Neural progenitor cell (in vitro differentiated cells): ENCODE measurements at places on chromosomes 5 and 9. TPM values are rescaled to one million over a fixed set of nuclear protein-coding genes. Genes with fewer than 3 reads are reported as not detected.

SHISAL2B gene
- total RNA-seq: 10.4 and 17.8 TPM in 2 replicates

GRCh38 chr5:102811972-102812371 lies 56.9 kb downstream of the PAM start:
- H3K4me3 ChIP-seq: no peak overlapping the region
- no peak overlapping the region for H3K27ac ChIP-seq
- H3K27me3 ChIP-seq: no peaks in the 10 kb centered on the region
- DNase-seq: no peak

ZMYND19 gene
- total RNA-seq: 34.4 and 52.4 TPM in 2 replicates

ABL1 gene
- 38.4 and 74.0 TPM in 2 replicates for total RNA-seq

PCDHB16 gene
- total RNA-seq: 4.0 and 4.5 TPM in 2 replicates

- H3K36me3 ChIP-seq: no peaks in the 10 kb centered on the region
- H3K27me3 ChIP-seq: no peaks in the 10 kb centered on the region
- DNase-seq: peak; percentile 11
- peak overlapping the region; percentile 0 for H3K4me3 ChIP-seq
- peak overlapping the region; percentile 86 for H3K27ac ChIP-seq
Measured at GRCh38 chr9:106020186-106020585, 325.8 kb downstream of the TMEM38B start.

DNA sequence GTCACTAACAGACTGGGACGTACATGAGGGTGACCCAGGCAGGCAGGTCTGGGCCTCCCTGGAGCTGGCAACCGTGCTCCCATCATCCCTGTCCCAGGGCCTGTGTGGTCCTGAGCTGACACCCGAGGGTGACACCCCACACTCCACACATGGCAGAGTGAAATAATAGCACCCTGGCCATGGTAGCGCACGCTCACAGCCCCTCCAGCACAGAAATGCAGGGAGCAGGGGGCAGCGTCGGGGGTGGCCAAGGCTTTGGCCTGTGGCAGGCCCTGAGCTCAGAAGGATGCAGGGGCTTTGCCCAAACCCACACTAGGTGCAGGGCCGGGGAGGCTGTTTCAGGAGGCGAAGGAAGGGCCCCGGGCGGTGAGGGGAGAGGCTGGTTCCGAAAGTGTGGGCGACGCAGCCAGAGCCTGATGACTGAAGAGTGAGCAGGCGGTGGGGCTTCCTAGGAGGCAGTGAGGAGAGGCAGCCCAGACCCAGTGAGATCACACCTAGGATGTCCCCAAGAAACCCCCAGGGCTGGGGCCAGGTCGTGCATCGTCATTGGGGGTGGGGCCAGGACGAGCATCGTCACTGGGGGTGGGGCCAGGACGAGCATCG lies 12.9 kb downstream of the OR2V2 start:
- no peaks in the 10 kb centered on the region for H3K36me3 ChIP-seq
- H3K4me3 ChIP-seq: peak overlapping the region; percentile 27
- H3K4me1 ChIP-seq: no peaks in the 10 kb centered on the region
- peak; percentile 78 for DNase-seq
- no peak overlapping the region for H3K27ac ChIP-seq

DNA sequence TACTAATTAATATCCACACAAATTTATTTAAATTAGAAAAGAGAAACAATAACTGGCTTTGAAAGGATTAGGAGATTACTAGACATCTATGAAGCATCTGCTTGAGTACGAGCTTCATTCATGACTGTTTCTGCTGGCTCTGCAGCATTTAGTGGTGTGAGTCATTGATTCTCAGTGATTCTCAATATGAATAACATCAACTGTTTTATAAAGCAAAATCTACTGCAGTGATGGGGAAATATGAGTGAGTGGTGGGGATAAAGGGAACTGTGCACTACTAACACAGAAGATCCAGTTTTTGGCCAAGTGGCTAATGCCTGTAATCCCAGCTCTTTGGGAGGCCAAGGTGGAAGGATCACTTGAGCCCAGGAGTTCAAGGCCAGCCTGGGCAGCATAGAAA lies 8.4 kb downstream of the FNBP1 start:
- H3K27ac ChIP-seq: no peak overlapping the region
- no peaks in the 10 kb centered on the region for H3K4me1 ChIP-seq
- no peaks in the 10 kb centered on the region for H3K27me3 ChIP-seq
- H3K36me3 ChIP-seq: no peaks in the 10 kb centered on the region

C5orf58 gene
- total RNA-seq: not detected in 2 replicates

DNA sequence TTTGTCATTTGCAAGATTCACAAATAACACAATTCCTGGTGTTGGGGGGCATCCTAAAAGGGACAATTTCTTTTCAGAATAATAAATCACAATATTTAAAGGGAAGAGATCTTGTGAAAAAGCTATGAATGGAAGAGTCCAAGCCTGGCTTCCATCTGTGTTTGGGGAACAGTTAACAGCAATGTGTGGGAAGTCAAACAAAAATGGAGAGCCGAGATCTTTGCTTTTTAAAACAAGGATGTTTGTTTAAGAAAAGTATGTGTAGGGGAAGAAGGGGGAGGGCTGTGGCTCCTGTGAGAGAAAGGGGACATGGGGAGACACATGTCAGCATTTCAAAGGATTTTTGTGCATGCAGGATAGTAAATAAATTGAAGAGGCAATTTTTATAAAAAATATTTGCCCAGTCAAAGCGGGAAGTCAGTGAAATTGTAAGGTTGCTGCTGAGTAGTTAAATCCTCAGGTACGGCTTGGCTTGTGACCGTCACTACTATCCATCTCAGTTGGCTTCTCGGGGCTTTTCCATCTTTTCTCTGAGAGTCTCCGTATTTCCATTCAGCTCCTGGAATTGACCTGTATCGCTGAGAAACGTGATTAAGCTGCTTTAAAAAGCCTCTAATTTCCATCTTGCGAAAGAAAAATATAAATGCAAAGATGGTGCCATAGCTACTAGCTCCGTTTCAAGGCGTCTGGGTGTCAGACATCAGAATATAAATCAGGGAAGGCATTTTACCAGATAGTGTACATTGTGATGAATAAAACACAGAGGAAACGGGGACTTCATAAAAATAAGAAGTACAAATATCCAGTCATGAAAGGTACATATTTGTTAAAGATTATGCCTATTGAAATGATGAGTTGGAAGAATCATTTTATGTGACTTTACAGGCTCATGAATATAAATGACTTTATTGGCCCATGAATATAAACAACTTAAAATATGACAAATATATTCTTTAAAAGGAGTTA lies 52.9 kb upstream of the VCAN start:
- DNase-seq: no peak
- H3K27ac ChIP-seq: no peak overlapping the region
- H3K27me3 ChIP-seq: no peaks in the 10 kb centered on the region
- H3K4me1 ChIP-seq: no peaks in the 10 kb centered on the region
- no peaks in the 10 kb centered on the region for H3K36me3 ChIP-seq

DNA sequence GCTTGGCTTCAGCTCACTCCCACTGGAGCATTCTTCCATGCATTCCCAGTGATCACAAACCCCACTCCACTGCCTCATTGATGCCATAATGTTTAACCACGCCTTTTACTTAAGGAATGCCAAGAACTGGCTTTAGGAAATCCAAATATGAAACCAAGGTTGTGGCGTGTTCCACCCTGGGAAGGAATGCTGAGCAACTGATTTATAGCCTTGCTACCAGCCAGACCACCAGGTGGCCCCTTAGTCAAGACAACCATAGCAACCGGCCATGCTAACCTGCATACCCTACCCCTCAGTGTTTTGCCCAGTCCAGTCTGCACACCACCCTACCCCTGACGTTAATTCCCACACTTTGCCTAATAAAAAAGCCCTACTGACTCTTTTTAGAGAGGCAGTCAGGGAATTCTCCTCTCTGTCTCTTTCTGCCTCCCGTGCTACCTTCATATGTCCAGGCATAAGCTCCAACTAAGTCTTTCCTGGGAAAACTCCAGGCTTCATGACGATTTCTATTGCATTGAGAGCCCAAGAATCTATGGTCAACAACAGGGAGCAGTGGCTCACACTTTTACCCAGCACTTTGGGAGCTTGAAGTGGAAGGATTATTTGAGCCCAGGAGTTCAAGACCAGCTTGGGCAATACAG lies 27.0 kb upstream of the PRRC2B start:
- H3K27ac ChIP-seq: no peak overlapping the region
- DNase-seq: peak; percentile 84
- no peaks in the 10 kb centered on the region for H3K27me3 ChIP-seq
- peaks cover 4% of the 10 kb centered on the region for H3K4me1 ChIP-seq

HRCT1 gene
- not detected in 2 replicates for total RNA-seq

- H3K36me3 ChIP-seq: no peaks in the 10 kb centered on the region
- DNase-seq: no peak
Measured at GRCh38 chr9:28464481-28465216, 891.4 kb upstream of the C9orf72 start.

GDF9 gene
- total RNA-seq: 0.46 and 0.82 TPM in 2 replicates

- no peak overlapping the region for H3K27ac ChIP-seq
- H3K27me3 ChIP-seq: no peaks in the 10 kb centered on the region
- peaks cover 20% of the 10 kb centered on the region for H3K4me1 ChIP-seq
- H3K36me3 ChIP-seq: no peaks in the 10 kb centered on the region
- no peak for DNase-seq
Measured at GRCh38 chr5:137627293-137627692, 108.6 kb downstream of the KLHL3 start.

CCDC192 gene
- 2.7 TPM in 1 of 2 replicates, not detected in the other for total RNA-seq

- H3K4me1 ChIP-seq: peaks cover 8% of the 10 kb centered on the region
- no peaks in the 10 kb centered on the region for H3K36me3 ChIP-seq
- no peak for DNase-seq
- H3K27ac ChIP-seq: no peak overlapping the region
Measured at GRCh38 chr9:4973246-4973645, 11.8 kb upstream of the JAK2 start.

NME5 gene
- total RNA-seq: 6.7 and 8.0 TPM in 2 replicates

PCDHGA9 gene
- 0.97 and 2.2 TPM in 2 replicates for total RNA-seq

DNA sequence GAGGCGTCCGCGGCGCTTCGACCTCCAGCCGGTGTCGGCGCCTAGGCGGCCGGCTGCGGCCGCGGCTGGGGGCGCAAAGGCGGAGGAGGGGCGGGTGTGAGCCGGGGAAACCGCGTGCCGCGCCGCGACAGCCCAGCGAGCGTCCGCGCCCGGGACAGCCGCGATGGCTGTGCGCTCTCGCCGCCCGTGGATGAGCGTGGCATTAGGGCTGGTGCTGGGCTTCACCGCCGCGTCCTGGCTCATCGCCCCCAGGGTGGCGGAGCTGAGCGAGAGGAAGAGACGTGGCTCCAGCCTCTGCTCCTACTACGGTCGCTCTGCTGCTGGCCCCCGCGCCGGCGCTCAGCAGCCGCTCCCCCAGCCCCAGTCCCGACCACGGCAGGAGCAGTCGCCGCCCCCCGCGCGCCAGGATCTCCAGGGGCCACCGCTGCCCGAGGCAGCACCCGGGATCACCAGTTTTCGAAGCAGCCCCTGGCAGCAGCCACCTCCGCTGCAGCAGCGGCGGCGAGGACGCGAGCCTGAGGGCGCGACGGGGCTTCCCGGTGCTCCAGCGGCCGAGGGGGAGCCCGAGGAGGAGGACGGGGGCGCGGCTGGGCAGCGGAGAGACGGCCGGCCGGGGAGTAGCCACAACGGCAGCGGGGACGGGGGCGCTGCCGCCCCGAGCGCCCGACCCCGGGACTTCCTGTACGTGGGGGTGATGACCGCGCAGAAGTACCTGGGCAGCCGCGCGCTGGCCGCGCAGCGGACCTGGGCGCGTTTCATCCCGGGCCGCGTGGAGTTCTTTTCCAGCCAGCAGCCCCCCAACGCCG lies 605 bp downstream of the CHSY3 start:
- H3K27ac ChIP-seq: no peak overlapping the region
- peak overlapping the region; percentile 64 for H3K4me3 ChIP-seq
- H3K4me1 ChIP-seq: peaks cover 13% of the 10 kb centered on the region
- H3K36me3 ChIP-seq: no peaks in the 10 kb centered on the region
- H3K27me3 ChIP-seq: peaks cover 86% of the 10 kb centered on the region

GRCh38 chr9:136521537-136521936 lies 24.3 kb downstream of the NOTCH1 start:
- H3K36me3 ChIP-seq: no peaks in the 10 kb centered on the region
- H3K4me1 ChIP-seq: peaks cover 13% of the 10 kb centered on the region
- H3K4me3 ChIP-seq: no peak overlapping the region
- H3K27me3 ChIP-seq: no peaks in the 10 kb centered on the region

ANKDD1B gene
- 0.40 and 0.60 TPM in 2 replicates for total RNA-seq

SLIT3 gene
- 0.22 and 0.28 TPM in 2 replicates for total RNA-seq

DNA sequence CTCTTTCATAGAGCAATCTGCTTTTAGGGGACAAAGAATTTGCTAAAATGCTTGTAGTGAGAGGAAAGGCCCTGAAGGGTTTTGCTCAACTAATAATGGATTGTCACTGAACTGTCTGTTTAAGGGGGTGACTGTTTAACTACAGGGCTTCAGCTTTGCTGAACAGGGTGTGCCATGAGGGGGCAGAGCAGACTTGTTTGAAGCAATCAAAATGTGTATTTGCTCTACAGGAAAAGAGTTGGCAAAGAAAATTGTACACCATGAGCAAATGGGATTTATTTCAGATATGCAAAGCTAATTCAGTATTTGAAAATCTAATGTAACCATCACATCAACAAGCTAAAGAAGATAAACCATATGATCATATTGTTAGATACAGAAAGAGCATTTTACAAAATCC lies 154.3 kb downstream of the GABRG2 start:
- no peaks in the 10 kb centered on the region for H3K4me1 ChIP-seq
- H3K27me3 ChIP-seq: no peaks in the 10 kb centered on the region
- H3K27ac ChIP-seq: no peak overlapping the region
- H3K4me3 ChIP-seq: no peak overlapping the region
- peak; percentile 21 for DNase-seq

DNA sequence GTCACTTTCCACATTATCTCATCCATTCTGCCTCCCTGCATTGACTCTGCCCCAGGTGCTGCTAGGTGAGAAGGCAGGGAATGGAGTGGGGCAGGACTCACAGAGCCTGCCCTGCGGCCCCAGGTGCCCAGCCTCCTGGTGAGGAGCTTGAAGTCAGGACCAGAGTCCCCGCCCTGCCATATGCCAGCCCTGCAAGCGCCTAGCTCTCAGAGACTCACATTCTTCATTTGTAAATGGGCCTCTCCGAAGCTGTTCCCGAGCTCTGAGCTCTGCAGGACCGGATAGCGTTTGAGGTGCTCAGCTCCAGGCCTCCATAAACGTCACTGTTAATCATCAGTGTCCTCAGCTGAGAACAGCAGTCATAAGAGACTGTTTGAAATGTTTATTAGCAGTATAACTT lies 75.1 kb upstream of the STXBP1 start:
- H3K4me3 ChIP-seq: no peak overlapping the region
- no peak for DNase-seq
- peaks cover 12% of the 10 kb centered on the region for H3K4me1 ChIP-seq
- H3K27ac ChIP-seq: peak overlapping the region; percentile 5
- H3K36me3 ChIP-seq: no peaks in the 10 kb centered on the region
- H3K27me3 ChIP-seq: no peaks in the 10 kb centered on the region

- peaks cover 8% of the 10 kb centered on the region for H3K4me1 ChIP-seq
- no peak overlapping the region for H3K4me3 ChIP-seq
- H3K36me3 ChIP-seq: no peaks in the 10 kb centered on the region
- H3K27ac ChIP-seq: no peak overlapping the region
- DNase-seq: peak; percentile 39
Measured at GRCh38 chr5:162543437-162543836, 475.9 kb downstream of the GABRG2 start.

DNA sequence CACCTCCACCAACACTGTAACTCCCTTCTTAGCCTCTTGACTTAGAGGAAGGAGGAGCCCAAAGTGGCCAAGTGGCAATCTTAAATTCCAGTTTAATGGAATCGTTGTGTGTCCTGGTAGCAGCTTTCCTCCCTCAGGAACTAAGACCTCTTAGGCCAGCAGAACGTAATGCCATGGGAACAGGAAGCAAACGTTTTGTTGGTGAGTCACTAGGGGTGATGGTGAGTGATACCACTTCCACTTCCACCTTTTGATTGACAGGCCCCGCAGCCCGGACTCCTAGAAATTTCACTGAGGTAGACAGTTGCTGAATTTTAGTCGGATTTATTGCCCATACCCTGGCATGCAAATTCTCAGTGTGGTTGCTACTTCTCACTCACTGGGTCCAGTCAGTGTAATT lies 94.2 kb upstream of the FBN2 start:
- no peaks in the 10 kb centered on the region for H3K4me1 ChIP-seq
- no peak for DNase-seq
- H3K4me3 ChIP-seq: no peak overlapping the region
- no peak overlapping the region for H3K27ac ChIP-seq
- H3K36me3 ChIP-seq: no peaks in the 10 kb centered on the region

MARCOL gene
- not detected in 2 replicates for total RNA-seq
